CD4-positive, alpha-beta T cell treated with Interferon alpha-2 for 1 hour (primary cell): ENCODE measurements at places on chromosomes 4 and X.

- no peak for DNase-seq
Observed at GRCh38 chr4:158799013-158799770, 30.4 kb downstream of the FNIP2 start.

GRCh38 chr4:154230091-154230490 lies 261.5 kb downstream of the DCHS2 start:
- no peak for DNase-seq

- no peak for DNase-seq
Observed at GRCh38 chr4:137711502-137711901, 179.2 kb upstream of the PCDH18 start.

GRCh38 chrX:43504394-43504793 lies 151.7 kb upstream of the MAOA start:
- DNase-seq, result no peak

DNA sequence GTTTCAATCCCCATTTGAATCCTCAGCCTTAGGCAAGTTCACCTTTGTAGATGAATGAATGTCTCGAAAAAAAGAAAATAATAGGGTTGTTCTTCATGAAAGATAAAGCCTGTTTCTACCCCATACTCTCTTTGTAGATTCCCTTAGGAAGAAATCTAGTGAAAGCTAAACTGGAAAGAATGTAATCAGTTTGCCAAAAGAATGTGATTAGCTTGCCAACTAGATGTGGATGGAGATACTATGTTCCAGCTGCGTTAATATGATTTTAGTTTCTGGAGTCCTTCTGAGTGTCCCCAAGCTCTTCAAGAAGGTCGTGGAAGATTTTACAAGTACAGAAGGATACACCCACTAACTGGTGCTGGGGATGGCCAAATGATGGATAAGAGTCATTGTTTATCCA lies 162.3 kb upstream of the EDNRA start:
- no peak for DNase-seq

- DNase-seq, result peak; percentile 32
Observed at GRCh38 chrX:136711147-136711546, 63.2 kb downstream of the CD40LG start.

- DNase-seq, result no peak
Observed at GRCh38 chr4:52635130-52635529, 24.0 kb downstream of the USP46 start.

GRCh38 chr4:168694667-168695066 lies 197.8 kb downstream of the PALLD start:
- no peak for DNase-seq

GRCh38 chr4:56704089-56704871 lies 23.2 kb upstream of the HOPX start:
- no peak for DNase-seq

- no peak for DNase-seq
Observed at GRCh38 chr4:7384929-7385890, 49.5 kb downstream of the PSAPL1 start.

DNA sequence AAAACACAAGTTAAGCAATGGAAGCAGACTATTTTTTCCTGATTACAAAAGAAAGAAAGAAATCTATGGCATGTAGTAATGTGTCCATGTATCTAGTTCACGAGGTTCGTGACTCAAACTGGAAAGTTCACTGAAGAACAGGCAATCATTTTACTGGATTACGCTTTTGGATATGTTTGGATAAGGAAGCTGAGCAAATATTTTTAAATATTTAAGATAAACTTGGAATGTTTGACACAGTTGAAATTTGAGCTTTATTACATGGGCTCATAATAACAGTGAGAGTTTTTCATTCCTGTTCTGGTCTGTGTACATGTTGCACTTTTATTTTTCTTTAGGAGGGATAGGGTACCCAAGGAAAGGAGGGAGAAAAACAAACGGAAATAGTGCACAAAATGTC lies 244.2 kb upstream of the GK2 start:
- no peak for DNase-seq

DNA sequence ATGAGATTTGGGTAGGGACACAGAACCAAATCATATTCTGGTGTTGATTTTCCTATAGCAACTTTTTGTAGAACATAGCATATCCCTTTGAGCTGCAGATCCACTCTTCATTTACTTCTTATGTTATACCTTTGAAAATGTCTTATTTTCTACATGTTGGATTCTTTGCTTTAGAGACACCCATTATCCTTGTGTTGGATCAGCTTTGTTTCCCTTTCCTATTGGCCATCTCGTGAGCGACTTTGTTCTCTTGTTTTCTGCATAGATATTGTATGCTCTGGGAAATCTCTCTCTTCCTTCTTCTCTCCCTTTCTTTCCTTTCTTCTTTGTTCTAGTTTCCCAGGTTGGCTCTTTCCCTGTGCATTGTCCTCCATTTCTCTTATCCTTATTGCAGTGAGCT lies 59.6 kb downstream of the DRD5 start:
- no peak for DNase-seq

GRCh38 chr4:14168919-14169318 lies 541.4 kb upstream of the BOD1L1 start:
- no peak for DNase-seq

- DNase-seq, result no peak
Observed at GRCh38 chrX:115259238-115259875, 25.5 kb upstream of the LRCH2 start.

DNA sequence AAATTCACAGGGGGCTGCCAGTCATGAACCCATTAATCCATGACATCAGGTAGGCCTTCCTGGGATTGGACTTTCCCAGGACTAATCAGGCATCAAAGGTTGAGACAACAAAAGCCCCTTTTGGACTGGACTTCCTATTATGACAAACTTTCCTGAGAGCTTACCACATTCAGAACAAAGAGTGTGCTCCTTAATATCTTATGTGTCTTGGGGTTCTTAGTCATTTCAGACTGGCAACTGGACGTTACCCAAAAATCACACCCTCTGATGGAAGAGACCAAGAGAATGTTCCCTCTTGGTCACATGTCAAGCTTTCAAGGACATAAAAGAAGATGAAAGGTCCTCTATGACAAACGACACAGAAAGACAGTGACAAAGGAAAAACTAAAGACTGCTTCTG lies 31.6 kb upstream of the PPP1R2C start:
- no peak for DNase-seq

DNA sequence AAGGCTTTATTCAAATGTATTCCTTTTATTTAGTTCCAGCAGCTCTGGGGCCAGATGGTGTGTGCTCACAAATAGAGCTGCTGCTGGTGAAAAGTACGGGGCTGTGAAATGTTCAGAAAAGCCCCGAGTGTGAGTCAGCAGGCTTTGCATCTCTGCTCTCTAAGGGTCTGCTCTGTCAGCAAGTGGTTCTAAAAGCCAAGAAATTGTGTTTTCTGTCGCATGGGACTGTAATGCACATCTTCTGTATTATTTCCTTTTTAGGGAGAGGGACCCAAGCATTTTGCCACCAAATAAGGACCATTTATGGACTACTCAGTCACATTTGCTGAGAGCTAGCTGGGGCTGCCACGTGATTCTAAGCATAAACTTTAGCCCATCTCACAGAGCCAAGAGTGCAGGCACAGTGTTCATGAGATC lies 82.9 kb upstream of the NHS start:
- no peak for DNase-seq

- no peak for DNase-seq
Observed at GRCh38 chrX:45172890-45173289, 27.8 kb downstream of the DIPK2B start.

DNA sequence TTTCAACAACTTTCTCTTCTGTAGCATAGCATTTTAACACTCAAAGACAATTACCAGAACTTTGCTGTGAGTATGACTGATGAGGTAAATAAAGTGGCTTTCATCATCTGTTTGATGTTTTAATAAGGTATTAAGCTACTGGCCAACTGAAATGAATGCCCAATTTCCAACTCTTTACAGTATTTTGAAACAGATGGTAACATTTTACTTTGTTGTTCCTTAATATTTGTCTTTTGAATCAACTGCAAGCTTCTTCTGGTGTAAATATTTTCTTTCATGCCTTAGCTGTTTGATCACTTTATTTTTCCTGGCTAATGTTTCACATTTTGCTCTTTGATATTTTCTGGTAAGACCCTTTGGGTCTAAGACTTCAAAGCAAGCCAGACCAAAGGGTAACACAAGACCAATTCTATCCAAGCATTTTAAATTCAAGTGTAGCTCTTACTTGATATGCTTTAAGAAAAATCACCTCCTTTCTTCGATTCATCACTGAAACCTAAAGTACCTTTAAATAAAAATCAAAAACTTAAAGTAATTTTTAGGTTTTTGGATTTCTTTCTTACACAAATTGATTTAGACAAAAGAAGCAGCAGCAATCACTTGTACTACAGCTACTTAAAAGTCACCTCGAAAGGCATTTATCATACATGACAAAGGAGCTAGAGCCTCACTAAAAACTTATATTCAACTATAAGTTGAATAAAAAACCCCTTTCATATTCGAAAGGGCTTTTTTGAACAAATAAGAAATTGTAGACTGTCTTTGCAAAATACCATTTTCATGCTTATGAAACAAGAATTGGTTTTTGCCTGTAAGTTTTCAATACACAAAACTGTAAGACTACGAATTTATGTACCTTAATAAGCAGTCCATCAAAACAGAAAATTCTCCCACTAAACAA lies 57.6 kb downstream of the TBCK start:
- no peak for DNase-seq

DNA sequence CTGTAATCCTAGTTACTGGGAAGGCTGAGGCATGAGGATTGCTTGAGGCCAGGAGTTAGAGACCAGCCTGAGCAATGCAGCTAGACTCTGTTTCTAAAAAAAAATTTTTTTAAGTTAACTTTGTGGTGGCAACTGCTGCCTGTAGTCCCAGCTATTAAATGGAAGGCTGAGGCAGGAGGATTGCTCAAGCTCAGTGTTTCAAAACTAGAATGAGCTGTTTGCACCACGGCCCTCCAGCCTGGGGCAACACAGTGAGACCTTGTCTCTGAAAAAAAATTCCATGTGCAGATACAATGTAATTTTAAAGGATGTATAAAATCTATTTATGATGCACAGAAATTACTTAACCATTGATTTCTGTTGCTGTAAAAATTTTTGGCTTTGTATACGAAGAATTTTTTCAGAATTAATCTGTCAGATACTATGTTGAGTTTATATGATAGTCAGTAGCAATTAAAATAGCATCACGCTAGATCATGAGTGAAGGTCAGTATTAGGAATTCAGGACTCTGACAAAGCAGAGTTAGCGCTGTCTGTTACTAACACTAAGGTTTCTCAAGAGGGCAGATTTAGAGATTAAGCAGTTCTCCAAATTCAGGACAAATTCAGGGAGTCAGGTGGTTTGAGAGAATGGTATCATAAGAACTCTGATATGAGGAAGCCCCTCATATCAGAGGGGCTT lies 8.3 kb upstream of the AGA start:
- no peak for DNase-seq

GRCh38 chrX:79369871-79370270 lies 2.7 kb upstream of the ITM2A start:
- DNase-seq, result no peak

- no peak for DNase-seq
Observed at GRCh38 chrX:107465932-107466620, 16.6 kb downstream of the FRMPD3 start.

GRCh38 chr4:27407616-27408015 lies 547.0 kb downstream of the STIM2 start:
- no peak for DNase-seq

DNA sequence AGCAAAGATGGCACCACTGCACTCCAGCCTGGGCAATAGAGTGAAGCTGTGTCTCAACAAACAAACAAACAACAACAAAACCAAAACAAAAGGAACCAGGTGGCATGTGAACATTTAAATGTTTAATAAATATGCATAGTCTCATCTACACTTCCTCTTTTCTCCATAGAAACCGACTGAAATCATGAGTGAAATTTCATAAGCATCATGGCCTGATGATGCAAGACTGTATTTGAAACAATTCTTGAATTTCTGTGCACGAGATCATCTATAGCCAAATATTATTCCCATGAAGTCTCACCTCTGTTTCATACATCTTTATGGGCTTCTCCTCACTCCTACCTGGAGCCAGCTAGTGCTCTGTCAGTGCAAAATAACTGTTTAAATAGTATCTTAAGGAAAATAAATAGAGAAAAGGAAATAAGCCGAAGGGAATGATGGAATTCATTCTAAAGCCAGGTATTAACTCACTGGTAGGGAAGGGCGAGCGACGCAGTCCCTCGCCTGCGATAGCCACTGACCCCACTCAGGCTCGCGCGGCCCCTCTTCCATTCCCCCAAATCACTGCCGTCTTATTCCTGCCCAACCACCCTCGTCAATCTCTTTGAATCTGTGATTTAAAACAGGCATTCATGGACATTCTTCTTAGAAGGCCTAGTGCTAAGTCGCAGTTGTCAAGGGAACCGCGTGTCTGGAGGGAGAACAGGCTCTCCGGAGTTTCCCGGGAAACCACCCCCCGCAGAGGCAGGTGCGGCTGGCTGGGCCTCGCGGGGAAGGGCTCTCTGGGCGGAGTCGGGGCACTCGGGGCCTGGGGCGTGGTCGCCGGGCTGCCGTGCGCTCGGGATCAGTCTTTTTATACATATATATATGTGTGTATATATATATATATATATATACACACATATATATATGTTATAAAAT lies 52.4 kb upstream of the TRIM2 start:
- peak; percentile 49 for DNase-seq
